ENCODE measurements at places on chromosomes 4 and X.

DNA sequence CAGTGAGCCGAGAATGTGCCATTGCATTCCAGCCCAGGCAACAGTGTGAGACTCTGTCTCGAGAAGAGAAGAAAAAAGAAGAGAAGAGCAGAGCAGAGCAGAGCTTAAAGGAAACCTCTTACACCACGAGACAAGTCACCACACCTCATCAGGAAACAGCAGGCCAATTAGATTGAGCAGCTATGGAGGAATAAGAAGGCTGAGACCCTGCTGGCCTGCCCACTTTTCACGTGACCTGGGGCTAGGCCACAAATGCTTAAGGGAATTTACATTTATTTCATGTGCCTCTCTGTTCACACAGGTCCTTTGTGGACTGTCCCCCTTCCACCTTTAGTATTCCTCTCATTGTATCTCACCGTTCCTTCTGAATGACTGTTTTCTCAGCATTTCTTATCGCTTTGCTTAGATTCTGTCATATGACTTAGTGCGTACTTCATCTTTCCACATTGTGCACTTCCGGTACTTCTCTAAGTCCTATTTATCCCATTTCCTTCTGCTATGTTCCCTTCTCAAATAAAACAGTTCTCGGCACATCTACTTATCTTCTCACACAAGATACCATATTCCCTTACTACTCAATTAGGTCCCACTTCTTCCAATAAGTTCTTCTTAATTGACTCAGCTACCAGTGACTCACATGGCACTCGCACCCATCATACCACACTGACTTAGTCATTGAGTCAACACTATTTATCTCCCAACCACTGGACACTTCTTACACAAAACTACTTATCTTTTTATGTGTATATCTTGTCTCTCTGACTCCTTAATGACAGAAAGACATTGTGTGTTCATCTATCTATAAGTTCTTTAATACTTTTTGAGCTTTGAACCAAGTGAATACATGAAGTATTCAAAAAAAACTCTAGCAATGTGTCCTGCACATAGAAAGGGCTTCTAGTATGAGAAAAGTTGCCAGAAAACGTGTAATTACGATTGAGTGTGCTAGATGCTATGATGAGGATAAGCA, 11.0 kb downstream of the CUL4B start:
- no peak for DNase-seq

DNA sequence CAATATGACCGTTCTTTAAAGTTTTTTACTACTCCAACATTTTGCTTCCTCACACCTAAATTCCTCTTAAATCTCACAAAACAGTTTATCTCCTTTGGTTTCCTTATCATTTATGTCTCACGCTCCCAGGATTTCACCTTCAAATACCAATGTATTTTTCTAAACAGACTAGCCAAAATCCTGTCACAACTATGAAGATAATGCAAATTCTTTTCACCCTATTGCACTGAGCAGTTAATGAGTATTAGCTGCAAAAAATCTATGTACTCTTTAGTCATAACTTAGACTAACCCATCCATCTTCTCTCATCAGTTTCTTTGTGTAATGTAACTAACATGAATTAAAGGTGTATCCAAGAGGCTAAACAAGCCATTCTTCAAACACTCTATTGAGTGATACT, 151.3 kb downstream of the COMMD8 start:
- DNase-seq, result no peak

DNA sequence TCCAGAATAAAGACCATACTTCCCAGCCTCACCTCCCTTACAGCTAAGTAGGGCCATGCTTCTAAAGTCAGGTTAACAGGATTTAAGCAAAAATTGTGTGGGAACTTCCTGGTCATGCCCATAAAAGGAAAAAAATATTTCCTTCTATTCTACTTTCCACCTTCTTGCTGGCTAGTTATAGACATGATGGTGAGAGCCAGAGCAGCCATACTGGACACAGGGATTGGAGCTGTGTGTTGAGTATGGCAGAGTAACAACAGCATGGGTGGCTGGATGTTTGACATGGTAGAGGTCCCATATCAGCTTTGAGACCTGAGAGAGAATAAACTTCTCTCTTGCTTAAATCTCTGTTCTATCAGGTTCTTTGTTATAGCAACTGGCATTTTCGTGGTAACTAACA, 15.1 kb upstream of the CBR4 start:
- DNase-seq, result no peak

DNA sequence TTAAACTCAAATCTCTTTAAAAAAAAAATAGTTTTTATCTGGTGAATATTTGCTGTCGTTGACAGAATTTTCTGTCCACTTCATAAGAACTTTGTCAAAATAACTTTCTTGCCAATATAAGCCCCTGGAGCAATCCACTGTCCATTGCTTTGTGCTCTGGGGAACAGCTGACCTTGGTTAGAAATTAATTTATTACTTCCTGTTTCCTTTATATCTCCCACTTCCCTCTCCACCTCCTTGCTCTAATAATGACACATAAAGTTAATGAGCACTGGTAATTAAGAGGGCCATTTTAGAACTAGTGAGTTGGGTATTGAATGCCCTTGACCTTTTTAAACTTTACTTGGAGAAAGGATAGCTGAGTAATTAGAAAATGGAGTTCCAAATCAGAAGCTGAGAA, 151.3 kb upstream of the LEF1 start:
- DNase-seq, result no peak

- peak; percentile 72 for DNase-seq
Measured at GRCh38 chr4:78057600-78058550, 752 bp downstream of the FRAS1 start.

DNA sequence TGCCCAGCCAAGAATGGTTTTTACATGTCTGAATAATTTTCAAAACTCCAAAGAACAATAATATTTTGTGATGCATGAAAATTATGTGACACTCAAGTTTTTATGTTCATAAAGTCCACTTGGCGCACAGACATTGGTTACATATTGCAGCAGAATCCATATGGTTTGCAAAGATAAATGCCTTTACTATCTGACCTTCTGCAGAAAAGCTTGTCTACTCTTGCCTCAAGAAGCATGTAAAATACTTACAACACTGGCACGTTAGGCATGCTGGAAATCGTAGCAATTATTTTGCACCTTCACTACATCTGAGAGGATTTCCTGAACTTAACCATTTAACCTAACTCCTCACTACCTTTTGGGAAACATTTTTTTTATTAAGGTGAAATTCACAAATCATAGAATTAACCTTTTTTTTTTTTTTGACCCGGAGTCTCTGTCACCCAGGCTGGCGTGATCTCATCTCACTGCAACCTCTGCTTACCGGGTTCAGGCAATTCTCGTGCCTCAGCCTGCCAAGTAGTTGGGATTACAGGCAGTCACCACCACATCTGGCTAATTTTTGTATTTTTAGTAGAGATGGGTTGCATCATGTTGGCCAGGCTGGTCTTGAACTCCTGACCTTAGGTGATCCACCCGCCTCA, 3.5 kb upstream of the XG start:
- no peak for DNase-seq

Measured in type B pancreatic cell (in vitro differentiated cells).